SK-N-SH (cell line): ENCODE measurements at places on chromosomes 6 and 20. TPM values are rescaled to one million over a fixed set of nuclear protein-coding genes. Genes with fewer than 3 reads are reported as not detected.

LHFPL5 gene
- polyA plus RNA-seq = not detected in 2 replicates

KCNG1 gene
- polyA plus RNA-seq = 11.2 and 13.8 TPM in 2 replicates

CRIP3 gene
- polyA plus RNA-seq = 0.11 TPM in 1 of 2 replicates, not detected in the other

DNA sequence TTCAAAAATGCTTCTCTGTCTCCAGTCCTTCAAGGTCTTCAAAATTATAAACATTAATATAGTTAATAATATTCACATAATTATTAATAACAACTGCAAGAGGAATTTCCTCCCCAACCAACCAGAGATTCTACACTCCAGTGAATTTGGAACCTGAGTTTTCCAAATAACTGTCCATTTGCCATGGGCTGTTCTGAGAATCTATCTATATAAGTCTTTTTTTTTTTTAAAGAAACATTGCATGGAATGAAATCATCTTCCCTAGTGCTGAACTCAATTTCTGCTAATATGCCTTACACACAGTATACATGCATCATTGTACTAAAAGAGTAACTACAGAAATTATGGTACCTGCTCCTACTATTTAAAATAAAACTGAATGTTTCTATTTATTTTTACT lies 113.9 kb downstream of the SLC22A3 start:
- no peak for DNase-seq

GRCh38 chr20:3326779-3327521 lies 80.5 kb downstream of the DNAAF9 start:
- no peak for DNase-seq
